ENCODE measurements at places on chromosomes 4 and X.

GRCh38 chr4:94802091-94802490, 44.3 kb downstream of the BMPR1B start:
- no peak for DNase-seq

DNA sequence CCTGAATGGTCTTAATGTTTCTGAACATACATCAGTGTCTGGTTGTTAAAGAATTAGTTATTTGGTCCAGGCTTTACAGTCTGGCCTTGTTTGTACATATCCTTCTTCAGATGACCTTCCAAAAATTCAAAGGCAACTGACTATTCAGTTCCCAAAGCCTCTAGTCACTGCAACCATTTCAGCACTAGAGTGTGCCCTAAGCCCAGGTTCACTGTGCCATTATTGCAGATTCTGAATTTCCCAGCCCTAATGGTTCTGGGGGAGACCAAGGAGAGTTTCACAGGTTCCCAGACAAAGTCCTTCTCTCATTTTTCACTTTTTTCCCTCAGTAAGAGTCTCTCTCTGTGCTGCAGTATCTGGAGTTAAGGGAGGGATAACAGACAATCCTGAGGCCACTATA, 235.8 kb downstream of the TRAM1L1 start:
- no peak for DNase-seq

DNA sequence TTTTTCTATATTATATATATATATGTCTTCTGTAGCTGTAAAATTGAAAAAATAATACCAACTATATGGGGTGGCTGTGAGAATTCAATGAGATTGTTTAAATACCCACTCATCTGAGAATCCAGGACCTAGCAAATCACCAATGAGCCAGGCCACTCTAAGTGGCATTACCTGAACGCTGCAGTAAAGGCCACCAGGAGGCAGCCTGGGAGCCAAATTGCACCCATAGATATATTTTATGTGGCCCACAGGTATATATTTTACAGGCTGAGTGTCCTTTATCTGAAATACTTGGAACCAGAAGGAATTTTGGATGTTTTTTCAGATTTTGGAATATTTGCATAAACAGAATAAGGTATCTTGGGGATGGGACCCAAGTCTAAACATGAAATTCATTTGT, 58.2 kb upstream of the C4orf50 start:
- DNase-seq, result peak; percentile 2

GRCh38 chr4:14659286-14659685, 343.0 kb upstream of the CPEB2 start:
- DNase-seq, result no peak

DNA sequence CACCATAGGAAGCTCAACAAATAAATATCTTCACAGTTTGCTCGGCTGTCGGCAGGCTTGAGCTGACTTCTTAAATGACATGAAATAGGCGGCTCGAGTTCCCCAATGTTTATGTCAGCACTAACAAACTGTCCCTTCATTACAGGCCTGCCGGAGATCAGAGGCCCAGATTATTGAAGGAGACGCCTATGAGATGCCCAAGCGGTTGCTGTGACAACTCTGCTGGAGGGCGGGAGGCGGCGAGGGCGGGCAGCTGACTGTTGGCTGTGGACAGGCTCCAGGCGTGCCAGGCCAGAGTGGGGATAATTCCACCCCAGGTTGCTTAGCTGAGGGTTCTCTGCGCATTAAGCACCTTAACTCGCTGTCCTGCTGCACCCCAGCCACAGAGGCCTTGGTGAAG, 39.2 kb upstream of the MSX1 start:
- no peak for DNase-seq

Data from ascending aorta (tissue), 2 donors.